ENCODE measurements at places on chromosomes 7 and 10. TPM values are rescaled to one million over a fixed set of nuclear protein-coding genes. Genes with fewer than 3 reads are reported as not detected.

The RNLS gene
- total RNA-seq = 20.6 TPM

The LBX1 gene
- not detected for total RNA-seq

The MYO3A gene
- total RNA-seq = not detected

GRCh38 chr7:140512317-140513000, 33.2 kb upstream of the MKRN1 start:
- no peak for DNase-seq

GRCh38 chr10:110612087-110612486, 32.0 kb upstream of the RBM20 start:
- no peak for DNase-seq

- no peak for DNase-seq
Observed at GRCh38 chr7:106196460-106197021, 84.4 kb upstream of the SYPL1 start.

DNA sequence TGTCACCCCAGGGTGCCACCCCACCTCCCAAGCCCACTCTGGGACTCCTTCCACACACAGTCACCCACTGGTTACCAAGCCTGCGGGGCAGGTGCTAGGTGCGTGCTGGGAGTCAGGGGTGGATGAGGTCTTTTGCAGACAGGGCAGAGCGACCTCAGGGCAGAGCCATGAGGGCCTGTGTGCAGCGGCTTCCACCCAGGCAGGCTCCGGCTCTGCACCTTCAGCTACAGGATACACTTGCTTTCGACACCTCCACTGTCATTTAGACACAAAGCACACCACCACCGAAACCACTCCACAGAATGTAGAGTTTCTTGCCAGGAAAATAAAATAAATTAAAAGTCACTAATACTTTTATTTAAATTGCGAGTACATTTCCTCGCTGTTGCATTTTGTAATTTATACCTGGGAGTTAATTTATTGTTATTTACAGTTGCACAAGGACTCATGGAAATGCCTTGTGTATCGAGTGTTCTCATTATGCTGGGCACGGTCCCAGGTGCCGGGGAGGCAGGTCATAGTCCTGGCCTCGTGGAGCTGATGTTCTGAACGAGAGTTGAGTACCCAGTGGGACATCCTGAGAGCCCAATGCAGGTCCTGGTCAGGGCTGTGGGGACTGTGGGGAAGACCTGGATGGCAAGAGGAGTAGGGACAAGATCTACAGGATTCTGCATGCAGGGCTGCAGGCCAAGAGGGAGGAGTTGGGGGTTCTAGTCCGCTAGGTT, 127.8 kb downstream of the CUX1 start:
- DNase-seq = no peak

DNA sequence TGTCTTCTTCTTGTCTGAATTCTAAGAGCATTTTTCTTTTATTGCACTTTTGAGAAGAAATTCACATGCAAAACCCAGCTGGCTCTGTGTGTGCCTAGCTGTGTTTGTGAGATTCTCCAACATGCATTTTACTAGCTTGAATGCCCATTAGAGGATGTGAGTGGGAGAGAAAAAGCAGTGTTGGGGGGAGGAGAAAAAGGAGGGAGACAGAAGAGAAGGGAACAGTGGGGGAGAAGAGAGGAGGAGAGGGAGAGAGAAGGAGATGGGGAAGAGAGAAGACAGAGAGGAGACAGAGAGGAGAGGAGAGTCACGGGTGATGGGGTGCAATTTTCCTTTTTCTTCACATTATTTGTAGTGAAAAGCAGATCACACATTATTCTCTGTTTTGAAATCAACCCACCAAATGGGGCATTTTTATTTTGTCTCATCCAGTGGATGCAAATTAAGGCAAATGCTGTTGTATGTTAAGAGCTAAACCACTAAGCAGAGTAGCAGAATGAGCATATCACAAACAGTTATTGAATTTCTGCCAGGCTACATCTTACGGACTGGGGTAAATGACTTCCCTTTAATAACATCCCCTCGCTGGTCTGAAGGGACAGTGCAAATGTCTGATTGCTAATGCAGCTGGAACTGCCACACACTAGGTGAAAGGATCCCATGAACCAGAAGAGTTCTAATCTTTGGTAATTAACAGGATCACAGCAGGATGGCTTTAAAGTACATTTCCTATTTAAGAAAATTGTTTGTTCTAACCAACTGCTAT, 849 bp downstream of the LRRN3 start:
- DNase-seq = no peak

DNA sequence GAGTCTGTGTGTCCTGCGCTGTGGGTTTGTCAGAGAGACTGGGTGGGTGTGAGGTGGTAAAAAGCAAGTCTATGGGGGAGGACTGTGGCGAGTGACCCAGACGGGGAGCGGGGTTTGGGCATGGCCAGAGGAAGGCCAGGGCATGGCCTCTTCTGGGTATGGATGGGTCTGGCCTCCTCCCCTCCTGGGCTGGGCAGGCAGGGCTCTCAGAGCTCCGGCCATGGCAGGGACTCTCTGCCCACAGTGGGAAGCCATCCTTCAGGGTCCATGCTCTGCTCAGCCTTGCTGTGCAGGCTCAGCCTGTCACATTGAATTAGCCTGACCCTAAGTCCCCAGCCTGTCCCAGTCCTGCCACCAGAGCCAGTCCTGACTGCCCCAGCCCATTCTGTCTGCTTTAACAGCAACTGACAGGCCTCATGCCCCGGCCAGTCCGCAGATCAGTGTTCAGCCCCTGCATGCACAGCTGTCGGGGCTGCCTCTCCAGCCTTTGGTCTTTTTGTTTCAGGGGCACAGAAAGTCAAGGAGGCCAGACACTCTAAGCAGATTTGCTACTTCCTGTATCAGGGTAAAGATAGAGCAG, 7.9 kb downstream of the ANTXRL start:
- no peak for DNase-seq

DNA sequence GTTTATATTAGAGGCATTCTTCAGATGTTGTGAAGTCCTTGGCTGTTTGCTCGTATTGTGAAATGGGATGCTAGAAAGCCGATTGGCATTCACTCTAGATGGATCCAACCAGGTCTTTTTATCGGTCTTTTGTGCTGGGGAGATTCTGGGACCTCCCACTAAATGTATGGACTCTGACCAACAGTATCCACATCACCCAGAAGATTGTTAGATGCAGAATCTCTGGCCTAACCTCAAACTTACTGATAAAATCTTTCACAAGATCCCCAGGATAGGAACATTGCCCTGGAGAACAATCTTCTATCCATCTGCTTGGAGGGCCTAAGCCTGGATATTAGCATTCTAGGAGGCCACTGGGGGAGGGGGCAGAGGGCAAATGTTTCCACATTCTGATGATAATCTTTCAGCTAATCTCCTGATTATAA, 160.9 kb downstream of the PLXDC2 start:
- DNase-seq = no peak

DNA sequence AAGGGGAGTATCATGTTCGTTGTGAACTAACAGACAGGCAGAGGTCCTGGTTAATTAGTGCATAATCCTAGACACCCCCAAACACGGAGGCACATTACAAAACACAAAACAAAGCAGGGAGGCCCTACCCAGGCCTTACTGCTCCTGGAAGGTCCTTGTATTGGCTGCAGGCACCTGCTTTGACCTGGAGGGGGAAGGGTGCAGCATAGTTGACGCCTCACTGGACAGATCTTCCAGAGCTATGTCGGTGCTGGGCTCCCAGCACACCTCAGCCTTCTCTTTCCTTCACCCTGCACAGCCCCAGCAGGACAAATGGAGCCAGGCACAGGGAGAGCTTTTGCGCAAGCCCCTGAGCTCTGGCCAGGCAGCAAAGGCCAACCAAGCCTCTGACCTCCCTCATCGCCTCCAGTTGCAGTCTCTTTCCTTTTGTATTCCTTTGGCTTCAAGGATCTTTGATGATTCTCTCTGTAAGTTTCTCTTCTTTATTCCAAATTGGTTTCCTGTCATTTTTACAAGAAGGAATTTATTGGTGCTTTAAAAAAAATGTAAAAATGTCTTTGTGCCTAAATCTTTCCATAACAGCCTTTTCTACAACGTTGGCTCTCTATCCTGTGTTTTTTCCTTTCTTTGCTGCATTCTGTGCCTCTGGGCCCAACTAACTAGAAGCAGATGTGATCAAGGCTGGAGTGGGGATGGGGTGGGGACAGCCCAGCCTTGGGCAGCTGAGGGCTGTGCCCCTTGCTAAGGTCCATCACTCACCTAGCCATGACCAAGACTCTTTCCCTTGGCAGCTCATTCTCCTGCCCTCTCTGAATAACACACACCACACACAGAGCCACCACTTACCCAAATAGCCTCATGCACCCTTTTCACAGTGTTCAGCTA, 317.1 kb upstream of the NPVF start:
- no peak for DNase-seq

DNA sequence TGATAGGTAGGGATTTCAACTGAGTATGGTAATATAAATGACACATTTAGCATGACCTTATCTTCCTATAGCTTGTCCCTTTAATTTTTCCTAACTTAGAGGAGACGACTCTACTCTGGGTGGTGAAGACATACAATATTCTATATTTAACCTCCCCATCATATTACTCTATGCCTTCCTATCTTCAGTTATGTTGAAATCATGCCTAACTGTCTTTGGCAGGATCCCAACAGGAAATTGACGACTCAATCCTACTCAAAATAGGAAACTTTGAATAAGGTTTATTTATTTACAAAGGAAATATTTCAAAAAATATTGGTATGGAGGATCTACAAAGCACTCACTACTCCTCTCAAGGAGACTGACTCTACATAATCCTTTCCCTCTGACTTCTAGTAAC, 24.1 kb upstream of the SEMA3A start:
- DNase-seq = no peak

Measured in Right ventricle myocardium inferior (tissue), 1 donor.